Stimulated activated CD4-positive, alpha-beta T cell treated with anti-CD3 and anti-CD28 coated beads, Interleukin-2, amount 100 ng/mL, for 48 hours (primary cell): ENCODE measurements at places on chromosomes 1 and 21.

DNA sequence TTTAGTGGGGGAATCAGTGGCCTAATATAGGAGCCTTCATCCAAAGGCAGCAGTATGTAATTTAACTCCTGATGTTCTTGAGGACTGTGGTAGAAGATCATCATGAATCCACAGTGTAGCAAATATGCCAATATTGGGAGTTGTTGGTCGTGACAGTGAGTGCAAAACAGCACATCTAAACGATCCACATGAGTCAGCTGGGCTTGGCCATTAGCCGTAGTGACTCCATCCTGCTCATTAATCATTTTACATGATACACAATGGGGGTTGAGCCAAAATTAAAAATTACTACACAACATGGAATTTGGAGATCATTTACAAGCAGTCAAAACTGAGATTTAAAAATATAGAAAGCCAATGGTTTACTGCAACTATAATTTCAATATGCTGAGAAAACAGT, 653.9 kb upstream of the CAMK1G start:
- DNase-seq: no peak

- no peak for DNase-seq
These were observed 6.1 kb upstream of the AIRE start for GRCh38 chr21:44279354-44280260.

- DNase-seq: no peak
These were observed 263.1 kb upstream of the CHRM3 start for GRCh38 chr1:239123260-239123659.

GRCh38 chr1:26602378-26602959, 72.9 kb downstream of the RPS6KA1 start:
- peak; percentile 25 for DNase-seq

- no peak for DNase-seq
These were observed 33.5 kb downstream of the XKR8 start for GRCh38 chr1:27993241-27993640.

GRCh38 chr1:180971273-180971997, 51.2 kb downstream of the STX6 start:
- DNase-seq: no peak

DNA sequence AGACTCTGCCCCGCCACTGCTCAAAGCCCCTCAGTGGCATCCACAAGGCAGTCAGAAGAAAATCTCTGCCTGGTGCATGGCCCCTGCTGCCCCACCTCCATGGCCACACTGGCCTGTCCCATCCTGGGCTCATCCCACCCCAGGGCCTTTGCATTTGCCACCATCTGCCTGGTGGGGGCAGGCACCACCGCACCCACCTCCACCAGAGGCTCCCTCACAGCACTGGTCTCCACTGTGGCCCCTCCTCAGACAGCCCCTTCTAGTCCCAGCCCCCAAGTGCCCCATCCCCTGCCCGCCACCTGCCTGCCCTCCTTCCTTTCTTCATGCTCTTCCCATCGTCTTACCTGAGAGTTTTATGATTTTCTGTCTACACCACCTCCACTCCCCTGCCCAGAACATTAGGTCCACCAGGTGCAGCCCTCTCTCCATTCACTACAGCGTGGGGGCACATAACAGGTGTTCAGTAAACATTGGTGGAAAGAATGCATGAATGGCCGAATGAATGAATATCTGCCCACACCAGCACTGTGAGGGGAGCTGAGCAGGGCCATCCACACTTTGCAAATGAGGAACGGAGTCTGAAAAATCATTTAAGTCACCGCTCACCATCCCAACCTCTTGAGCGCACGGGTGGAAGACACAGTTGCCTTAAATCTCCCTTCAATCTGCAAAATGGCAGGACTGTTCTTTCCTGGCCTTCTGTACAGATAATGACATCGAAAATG, 2.1 kb downstream of the PRDM15 start:
- DNase-seq: no peak

- DNase-seq: no peak
These were observed 41.4 kb downstream of the HMGB4 start for GRCh38 chr1:33905241-33905640.

DNA sequence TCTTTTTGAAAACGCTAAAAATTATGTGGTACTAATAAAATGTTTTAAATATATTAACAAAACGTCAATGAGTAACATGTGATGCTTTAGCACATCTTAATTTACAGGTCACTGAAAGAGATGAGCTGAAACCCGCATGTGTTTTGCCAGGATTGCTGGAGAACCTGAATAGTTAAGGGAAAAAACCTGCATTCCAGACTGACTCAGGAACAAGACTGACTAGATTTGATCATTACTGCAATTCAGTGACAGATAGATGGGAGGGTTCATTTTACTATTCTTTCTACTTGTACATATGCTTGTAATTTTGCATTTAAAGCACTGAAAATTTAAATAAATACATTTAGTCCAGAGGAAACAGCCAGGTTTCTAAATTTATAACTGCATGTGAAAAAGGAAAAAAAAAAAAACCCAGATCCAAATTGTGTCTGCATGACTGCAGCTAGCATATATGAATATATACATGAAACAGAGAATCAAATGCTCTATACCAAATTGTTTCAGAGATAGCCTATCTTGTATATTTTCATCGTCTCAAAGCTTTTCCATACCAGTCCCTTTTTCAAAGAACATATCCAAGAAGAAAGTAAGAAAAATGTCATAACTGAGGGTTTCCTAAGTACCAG, 71.7 kb downstream of the APP start:
- no peak for DNase-seq

DNA sequence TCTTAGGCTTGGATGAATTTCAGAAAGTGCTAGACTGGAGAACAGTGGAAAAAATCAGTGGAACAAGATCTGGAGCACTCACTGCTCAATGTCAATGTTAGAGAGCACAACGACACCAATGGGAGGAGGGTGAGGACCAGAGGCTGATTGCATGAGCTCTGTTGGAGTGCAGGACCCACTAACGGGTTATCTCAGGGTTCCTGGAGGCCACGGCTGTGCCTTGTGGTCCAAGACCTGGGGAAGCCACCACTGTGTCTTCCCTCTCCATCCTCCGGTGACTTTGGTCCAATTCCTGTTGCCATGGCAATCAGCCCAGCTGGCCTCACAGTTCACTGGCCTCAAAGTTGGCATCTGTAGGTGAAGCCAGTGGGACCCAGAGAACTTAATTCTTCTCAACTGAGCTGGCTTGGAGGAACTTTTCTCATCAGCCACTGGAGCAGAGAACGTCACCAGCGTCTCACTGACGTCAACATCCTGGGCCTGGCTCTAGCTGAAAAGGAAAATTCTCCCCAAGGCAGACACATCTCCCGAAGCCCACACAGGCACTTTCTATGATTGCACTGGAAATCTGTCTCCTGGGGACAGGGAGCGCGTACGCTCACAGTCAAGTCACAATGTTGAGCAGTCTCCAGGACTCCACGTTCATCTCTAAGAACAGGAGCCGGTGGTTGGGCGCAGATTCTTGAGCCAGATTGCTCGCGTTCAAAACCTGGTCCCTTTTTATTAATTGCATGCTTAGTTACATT, 21.9 kb upstream of the GPR157 start:
- DNase-seq: no peak

GRCh38 chr1:34758751-34759150, 789 bp upstream of the GJB4 start:
- no peak for DNase-seq

DNA sequence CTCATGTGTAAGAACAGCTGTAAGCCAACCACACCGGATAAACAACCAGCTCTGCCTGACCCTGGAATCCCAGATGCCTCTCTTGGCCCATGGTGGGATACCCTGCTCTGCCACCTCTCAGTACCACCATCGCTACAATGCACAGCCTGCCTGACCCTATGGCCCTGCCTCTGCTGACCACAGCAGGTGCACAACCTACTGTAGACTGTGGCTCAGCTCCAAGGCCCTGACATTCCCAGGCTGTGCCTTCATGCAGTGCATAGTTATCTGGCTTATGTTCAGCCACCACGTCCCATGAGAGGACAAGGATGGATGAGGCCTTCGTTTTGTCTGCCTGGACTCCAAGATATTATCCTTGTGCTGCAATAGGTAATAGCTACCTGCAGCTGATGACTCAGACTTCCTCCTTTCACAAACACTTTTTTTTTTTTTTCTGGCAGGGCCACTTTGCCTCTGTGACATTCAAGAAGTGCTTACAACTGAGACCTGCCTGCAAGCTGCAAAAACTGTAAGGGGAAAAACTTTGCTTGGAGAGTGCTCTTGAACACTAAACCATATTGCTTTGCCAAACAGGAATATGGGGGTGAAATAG, 177.7 kb downstream of the URB2 start:
- no peak for DNase-seq
